MV-4-11 (cell line): ENCODE measurements at places on chromosomes 3 and 15.

DNA sequence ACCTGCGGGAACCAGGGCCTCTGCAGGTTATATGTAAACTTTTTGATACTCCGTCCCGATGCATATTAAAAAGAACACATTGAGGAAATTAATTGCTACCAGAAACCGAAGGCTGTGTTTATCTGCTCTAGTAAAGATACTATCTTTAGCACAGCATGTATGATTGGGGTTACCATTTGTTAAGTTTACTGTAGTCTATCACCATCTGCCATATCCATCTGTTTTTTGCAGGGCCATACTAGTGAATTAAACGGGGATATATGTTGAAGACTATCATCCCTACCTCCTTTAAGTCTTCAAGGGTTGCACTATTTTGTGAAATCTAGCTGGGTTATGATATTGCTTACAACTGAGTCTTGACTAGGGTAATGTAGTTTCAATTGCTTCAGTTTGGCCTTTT, 597.0 kb downstream of the SQOR start:
- no peak for DNase-seq

- DNase-seq = no peak
Measured at GRCh38 chr3:4411833-4412232, 55.2 kb downstream of the SUMF1 start.

DNA sequence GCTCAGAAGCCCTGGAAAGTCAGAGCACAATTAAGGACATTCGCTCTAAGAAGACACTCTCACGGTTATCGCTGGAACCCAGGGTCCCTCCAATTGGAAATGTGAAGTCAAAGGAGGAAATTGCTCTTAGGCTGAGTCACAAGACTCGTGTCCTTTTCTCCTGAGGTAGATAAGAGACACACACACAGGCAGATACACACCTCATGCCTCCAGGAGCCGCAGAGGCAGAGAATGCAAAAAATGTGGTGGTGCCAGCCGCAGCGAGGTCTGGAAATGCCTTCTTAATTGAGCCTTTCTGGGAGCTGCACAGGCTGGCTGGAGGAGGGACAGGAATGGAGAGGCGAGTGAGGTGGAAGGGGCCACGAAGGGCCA, 189.3 kb downstream of the OPA1 start:
- DNase-seq = no peak

DNA sequence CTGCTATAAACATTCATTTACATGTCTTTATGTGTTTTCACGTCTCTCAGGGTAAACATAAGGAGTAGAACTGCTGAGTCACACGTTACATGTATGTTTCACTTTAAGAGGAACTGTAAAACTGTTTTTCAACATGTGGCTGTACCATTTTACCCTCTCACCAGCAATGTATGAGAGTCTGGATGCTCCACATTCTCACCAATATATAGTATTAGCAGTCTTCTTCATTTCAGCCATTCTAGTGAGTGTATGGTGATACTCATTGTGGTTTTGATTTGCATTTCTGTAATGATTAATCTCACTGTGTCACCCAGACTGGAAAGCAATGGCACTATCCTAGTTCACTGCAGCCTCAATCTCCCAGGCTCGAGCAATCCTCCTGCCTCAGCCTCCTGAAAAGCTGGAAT, 37.1 kb downstream of the PHC3 start:
- peak; percentile 6 for DNase-seq

GRCh38 chr3:115651599-115651998, 28.3 kb downstream of the GAP43 start:
- DNase-seq = no peak

DNA sequence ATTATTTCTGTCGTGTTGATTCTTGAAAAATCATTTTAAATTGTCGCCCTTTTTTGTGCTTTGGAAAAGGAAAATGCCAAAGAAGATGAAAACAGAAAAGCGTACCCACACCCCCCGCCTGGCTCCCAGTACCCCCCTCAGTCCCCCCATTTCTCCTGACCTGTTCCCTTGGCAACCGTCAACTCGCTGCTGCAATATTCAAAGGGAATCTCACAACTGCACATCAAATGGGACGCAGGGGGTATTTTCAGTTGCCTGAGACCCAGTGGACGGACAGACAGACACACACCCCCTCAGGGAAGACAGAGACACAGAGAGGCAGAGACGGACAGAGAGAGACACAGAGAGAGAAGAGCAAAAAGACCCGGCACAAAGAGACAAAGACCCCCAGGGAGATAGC, 83.5 kb upstream of the PRR20G start:
- no peak for DNase-seq

- DNase-seq = no peak
Measured at GRCh38 chr15:93517176-93517575, 428.2 kb upstream of the RGMA start.

DNA sequence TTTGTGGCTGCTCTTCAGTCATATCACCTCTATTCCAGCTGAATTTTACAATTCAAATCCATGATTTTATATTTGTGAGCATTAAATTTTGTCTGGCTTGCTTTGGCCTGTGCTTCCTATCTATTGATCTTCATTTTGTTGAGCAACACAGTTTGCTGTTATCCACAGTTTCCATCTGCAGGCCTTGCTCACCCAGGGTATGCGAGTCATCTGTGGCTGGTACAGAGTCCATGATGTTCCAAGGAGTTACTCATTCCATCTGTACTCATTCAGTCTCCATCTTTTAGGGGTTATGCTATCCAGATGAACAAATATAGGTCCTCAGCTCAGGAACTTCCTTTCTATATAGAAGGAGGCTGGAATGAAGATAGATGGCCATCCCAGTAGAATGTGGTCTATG, 70.1 kb upstream of the CCK start:
- no peak for DNase-seq

- DNase-seq = peak; percentile 8
Measured at GRCh38 chr3:197593046-197593380, 37.2 kb upstream of the BDH1 start.

GRCh38 chr3:8760506-8760905, 8.9 kb downstream of the OXTR start:
- no peak for DNase-seq

- no peak for DNase-seq
Measured at GRCh38 chr3:111848283-111848682, 10.8 kb upstream of the PHLDB2 start.

- peak; percentile 85 for DNase-seq
Measured at GRCh38 chr15:90031231-90031791, 30.2 kb downstream of the ZNF710 start.

GRCh38 chr15:101152914-101153313, 98.9 kb downstream of the CHSY1 start:
- no peak for DNase-seq

GRCh38 chr3:16886303-16886683, 1.5 kb downstream of the PLCL2 start:
- no peak for DNase-seq

DNA sequence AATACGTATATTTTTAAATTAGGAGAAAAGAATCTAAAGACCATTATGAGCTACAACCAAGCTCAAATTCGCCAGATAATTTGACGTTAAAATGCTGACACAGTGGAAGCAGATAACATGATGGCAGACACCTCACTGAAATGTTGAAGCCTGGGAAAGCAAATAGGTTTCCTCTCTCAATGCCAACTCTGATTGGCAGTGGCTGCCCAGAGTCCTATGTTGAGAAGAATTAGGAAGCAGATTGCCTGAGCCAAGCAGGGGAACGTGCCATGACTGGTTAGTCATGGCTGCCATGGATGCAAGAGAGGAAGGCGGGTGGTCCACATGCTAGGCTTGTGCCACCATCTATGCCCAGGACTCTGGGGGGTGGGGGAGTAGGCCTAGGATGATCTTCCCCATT, 3.2 kb downstream of the UNC45A start:
- no peak for DNase-seq

DNA sequence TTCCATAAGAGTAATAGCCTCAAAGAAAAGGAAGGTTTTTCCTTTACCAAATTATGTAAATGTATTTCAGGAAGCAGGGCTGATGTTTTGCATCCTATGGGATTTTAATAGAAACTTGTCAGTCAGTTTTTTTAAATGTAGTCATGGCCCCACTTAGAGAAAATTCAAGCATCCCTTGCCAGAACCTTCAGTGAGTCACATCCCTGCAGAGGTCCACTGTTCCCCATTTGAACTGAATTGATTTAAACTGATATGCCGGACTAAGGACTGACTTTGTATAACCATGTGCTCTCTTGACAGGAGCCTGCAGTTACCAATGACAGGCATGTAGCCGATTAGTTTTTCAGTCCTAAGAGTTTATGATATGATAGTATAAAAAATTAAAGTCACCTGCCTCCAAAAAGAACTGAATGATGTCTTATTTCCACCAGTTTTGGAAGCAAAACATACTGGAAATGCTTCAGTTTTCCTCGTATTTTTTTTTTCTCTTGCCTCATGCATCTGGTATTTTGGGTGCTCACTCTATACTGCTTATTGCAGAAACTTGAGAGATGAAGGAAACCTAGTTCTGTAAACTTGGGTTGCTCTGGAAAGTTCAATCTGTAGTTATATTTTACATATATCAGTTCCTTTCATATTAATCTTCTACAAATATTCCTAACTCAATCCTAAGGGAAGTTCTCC, 30.7 kb downstream of the LRTM1 start:
- no peak for DNase-seq

GRCh38 chr3:76826861-76827260, 213.0 kb upstream of the ROBO2 start:
- no peak for DNase-seq

DNA sequence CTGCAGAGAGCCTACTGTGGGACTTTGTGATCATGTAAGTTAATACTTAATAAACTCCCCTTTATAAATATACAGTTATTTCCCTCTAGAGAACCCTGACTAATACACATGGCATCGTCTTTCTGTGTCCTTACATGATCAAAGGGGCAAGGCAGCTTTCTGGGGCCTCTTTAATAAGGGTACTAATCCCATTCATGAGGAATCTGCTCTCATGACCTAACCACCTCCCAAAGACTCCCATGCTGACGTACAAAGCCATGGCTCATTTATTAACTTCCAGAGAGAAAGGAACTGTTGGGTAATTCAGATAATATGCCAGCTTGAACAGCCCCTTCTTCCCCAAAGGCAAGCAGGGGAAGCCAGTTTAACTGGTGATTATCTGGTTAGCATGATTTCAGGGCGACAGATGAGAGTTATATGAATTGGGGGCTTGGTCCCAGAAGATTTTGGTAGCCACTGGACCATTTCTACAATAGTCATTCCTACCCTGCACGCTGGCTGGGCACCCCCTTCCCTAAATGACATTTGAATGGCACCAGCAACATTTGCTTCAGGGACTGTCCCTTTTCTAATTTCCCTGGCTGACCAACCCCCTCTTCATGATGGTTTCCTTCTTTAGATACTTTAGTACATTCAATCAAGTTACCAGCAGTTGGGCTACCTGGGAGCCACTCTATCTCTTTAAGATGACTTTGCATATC, 83.6 kb upstream of the C3orf80 start:
- no peak for DNase-seq

GRCh38 chr3:145355206-145355605, 805.8 kb downstream of the PLOD2 start:
- DNase-seq = no peak
